ENCODE measurements at places on chromosomes 6 and 20. TPM values are rescaled to one million over a fixed set of nuclear protein-coding genes. Genes with fewer than 3 reads are reported as not detected.

The HLA-E gene
- 14.2 TPM for total RNA-seq

The TAGAP gene
- total RNA-seq = not detected

DNA sequence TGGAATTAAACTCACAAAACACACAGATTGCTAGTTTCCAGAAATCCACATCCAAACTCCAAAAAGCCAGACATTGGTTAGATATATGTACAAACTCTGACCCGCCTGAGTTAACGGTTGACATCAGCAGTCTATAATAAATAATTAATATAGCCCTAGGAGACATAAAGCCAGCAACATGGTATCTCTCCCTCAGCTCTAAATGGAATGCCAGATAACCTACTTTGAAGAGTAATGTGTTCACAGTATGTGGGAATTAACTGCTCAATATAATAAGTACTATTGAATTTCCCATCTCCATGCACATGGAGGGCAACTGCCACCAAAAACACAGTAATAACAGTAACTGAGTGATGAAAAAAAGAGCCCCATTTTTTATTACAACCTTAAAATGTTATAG, 383.2 kb downstream of the CD83 start:
- no peak for DNase-seq

- no peak for DNase-seq
These were observed 2.2 kb downstream of the PSORS1C1 start for GRCh38 chr6:31116661-31117385.

DNA sequence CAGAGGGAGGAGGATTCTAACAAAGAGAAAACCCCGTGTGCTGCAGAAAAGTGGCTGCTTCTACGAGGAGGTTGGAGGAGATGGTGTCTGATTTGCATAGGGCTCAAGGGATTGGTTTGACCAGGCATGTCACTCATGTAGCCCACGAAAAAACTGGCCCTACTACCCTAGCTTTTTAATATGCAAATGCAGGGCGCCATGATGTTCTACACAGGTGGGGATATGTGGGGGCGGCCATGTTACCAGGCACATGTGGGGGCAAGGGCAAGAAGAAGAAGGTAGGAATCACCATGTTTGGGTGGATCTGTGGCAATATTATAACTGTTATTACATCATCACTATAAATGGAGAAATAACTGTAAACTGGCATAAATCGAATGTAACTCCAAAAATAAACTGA, 9.9 kb downstream of the KIAA1755 start:
- no peak for DNase-seq

- no peak for DNase-seq
These were observed 1.6 kb upstream of the ADIG start for GRCh38 chr20:38579219-38579910.

DNA sequence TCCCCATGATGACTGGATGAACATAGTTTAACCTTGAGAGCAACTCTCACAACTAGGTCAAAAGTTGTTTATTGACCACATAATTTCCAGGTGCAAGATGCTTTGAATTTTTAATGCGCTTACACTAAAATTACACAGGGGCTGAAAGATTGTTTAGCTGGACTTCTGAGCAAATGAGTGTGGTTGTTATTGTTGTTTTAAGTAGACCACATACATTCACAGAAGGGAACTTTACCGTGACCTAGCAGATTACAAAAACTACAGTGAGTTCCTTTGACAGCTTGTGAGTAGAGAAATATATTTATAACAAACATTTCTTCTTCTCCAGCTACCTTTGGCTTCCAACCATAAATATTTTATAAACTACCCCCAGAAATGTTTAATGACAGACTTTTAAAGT, 178.9 kb downstream of the UST start:
- no peak for DNase-seq

DNA sequence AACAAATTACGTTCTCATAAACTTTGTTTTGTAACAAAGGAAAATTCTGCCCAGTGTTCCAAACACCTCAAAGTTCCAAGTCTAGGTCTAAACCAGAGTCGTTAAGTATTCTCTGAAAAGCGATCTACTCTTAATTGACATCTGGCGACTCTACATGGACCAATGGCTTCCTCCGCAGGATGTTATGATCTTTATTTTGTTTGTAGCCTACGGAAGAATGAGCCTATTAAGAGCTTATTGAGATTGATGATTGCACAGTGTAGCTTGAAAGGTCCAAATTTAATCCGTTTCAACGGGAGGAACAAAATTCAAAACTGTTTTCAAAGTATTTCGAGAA, 61.1 kb downstream of the FAM217A start:
- no peak for DNase-seq

GRCh38 chr6:28648878-28649375, 123.2 kb downstream of the GPX5 start:
- DNase-seq = no peak

DNA sequence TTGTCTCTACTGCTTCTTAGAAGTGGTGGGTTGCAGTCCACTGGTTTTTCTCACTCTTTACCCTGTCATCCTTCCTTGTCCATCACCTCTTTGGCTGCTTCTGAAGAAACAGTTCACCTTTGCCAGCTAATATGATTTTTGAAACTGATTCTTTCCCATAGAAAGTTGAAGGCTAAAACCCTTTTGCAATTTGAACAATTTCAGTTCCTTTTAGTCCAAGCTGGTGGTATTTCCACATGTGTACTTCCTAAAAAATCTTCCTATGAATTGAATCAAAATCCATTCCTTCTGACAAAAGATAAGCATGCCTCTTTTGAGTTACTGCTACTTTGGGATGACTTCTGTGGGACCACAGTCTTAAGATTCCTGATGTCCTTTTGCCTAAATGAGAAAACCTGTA, 210.0 kb upstream of the MAN1A1 start:
- no peak for DNase-seq

Measured in neural crest cell (in vitro differentiated cells).